ENCODE measurements at places on chromosomes 3 and 15. TPM values are rescaled to one million over a fixed set of nuclear protein-coding genes. Genes with fewer than 3 reads are reported as not detected.

The SMCO1 gene
- total RNA-seq, result not detected

GRCh38 chr3:69823743-69824142, 84.5 kb downstream of the MITF start:
- no peak overlapping the region for H3K4me3 ChIP-seq
- DNase-seq, result no peak
- peaks cover 13% of the 10 kb centered on the region for H3K4me1 ChIP-seq
- no peak overlapping the region for H3K27ac ChIP-seq

- no peak for DNase-seq
- H3K4me3 ChIP-seq, result no peak overlapping the region
These were observed 54.0 kb downstream of the MBNL1 start for GRCh38 chr3:152322756-152323155.

DNA sequence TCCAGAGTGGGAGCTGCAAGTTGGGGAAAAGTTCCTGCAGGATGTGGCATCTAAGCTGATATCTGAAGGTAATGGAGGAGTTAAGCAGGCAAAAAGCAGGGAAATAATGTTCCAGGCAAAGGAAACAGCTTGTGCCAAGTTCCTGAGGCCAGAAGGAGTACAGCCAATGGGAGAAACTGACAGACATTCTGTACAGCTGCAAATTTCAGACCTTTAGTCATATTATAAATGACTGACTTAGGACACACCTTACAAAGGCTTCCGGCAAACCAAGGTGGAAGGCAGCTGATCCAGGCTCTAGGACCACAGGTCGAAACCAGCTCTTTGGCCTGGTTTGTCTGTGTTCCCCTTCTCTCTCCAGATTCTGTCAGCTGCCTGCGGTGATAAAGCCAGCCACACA, 9.3 kb downstream of the WWTR1 start:
- DNase-seq, result no peak
- H3K4me1 ChIP-seq, result peaks cover 72% of the 10 kb centered on the region
- no peak overlapping the region for H3K4me3 ChIP-seq
- H3K27me3 ChIP-seq, result no peaks in the 10 kb centered on the region
- H3K27ac ChIP-seq, result no peak overlapping the region
- H3K36me3 ChIP-seq, result peaks cover 25% of the 10 kb centered on the region

DNA sequence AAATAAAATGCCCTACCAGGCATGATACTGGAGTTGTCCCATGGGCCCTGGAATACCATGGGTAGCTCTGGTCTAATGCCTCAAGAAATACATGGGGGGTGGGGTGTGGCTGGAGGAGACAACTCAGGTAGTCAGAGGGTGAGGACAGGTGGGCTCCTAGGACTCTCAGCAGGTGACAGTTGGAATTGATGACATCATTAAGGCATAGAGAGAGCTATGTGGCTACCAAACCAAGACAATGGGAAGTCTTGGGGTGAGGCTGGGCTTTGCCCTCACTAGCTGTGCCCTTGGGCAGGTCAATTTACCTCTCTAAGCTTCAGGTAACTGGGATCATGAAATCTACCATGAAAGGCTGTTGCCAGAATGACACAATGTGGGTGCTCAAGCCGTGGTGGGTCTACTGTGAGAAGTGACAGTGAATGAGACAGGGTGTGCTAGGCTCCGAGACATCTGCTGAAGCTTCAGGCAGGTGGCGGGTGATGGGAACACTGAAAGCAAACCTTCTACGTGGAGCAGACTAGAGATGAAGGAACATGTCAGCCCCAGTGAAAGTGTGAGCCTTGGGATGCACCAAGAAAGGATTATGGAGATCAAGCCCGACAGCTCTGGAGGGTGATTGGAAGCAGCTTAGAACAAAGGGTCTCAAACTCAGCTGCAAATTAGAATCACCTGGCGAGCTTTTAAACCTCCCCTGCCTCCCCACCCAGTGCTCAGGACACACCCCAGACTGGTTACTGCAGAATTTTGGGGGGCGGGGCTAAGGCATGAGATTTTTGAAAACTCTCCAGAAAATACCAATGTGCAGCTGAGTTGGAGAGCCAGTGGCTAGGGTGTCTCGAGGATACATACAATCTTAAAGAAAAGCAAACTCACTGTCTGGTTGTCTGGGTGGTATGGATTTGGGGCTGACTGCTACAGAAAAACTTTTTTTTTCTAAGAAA, 21.5 kb downstream of the SLC6A20 start:
- H3K27ac ChIP-seq, result no peak overlapping the region
- H3K4me3 ChIP-seq, result no peak overlapping the region
- H3K27me3 ChIP-seq, result peaks cover 42% of the 10 kb centered on the region
- H3K4me1 ChIP-seq, result no peaks in the 10 kb centered on the region
- no peaks in the 10 kb centered on the region for H3K36me3 ChIP-seq

- peak overlapping the region; percentile 10 for H3K4me3 ChIP-seq
- DNase-seq, result no peak
- H3K36me3 ChIP-seq, result peaks cover 31% of the 10 kb centered on the region
- H3K27ac ChIP-seq, result peak overlapping the region; percentile 93
- peaks cover 70% of the 10 kb centered on the region for H3K4me1 ChIP-seq
These were observed 42.0 kb downstream of the UMPS start for GRCh38 chr3:124772081-124772831.
